ENCODE measurements at places on chromosomes 13 and 19. TPM values are rescaled to one million over a fixed set of nuclear protein-coding genes. Genes with fewer than 3 reads are reported as not detected.

GRCh38 chr13:19862481-19863313 lies 752 bp downstream of the ZMYM5 start:
- peaks cover 44% of the 10 kb centered on the region for H3K4me1 ChIP-seq
- H3K4me3 ChIP-seq, result peak overlapping the region; percentile 85
- peak overlapping the region; percentile 98 for H3K27ac ChIP-seq

DNA sequence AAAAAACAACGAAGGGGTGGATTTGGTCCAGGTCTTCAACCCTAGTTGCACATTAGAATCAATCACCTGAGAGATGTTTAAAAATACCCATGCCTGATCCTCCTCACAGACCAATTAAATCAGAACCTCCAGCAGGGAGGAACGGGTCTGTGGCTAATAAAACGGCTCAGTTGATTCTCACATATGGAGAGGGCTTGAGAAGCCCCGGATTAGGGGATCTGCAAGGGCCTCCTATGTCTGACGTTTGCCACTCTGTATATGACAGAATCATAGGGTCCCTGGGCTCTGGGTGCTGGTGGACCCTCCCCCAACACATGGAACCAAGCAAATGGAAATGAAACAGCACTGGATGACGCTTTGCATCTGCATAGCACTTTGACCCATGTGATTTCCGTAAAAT lies 36.7 kb upstream of the C13orf42 start:
- no peak overlapping the region for H3K4me3 ChIP-seq
- peaks cover 16% of the 10 kb centered on the region for H3K27me3 ChIP-seq
- DNase-seq, result no peak

DNA sequence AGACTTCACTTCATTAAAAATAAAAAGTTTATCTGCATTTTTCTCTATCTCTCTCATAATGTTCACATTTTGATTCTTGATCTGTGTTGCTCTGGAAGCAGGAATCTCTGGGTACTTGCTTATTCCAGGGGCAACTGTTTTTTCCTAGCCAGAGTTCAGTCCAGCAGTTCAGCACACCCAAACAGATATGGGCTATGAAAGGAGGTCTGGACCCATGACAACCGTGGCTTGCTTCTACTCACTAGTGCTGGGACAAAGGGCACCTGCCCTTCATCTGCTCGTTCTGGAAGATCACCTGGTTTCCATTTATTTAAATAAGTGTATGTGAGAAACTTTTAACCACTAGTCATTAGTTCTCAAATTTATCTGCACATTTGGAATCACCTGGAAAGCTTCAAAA lies 36.0 kb downstream of the POLR1D start:
- H3K27ac ChIP-seq, result no peak overlapping the region
- no peak overlapping the region for H3K4me3 ChIP-seq
- H3K4me1 ChIP-seq, result peaks cover 47% of the 10 kb centered on the region
- no peaks in the 10 kb centered on the region for H3K27me3 ChIP-seq
- DNase-seq, result no peak
- H3K36me3 ChIP-seq, result no peaks in the 10 kb centered on the region

- no peak for DNase-seq
- peak overlapping the region; percentile 58 for H3K27ac ChIP-seq
- no peaks in the 10 kb centered on the region for H3K27me3 ChIP-seq
- H3K36me3 ChIP-seq, result peaks cover 2% of the 10 kb centered on the region
- H3K4me3 ChIP-seq, result no peak overlapping the region
- H3K4me1 ChIP-seq, result peaks cover 99% of the 10 kb centered on the region
Measured at GRCh38 chr13:97269603-97270002, 47.5 kb downstream of the MBNL2 start.

GRCh38 chr13:30412346-30412745 lies 9.9 kb upstream of the UBE2L5 start:
- H3K27ac ChIP-seq, result no peak overlapping the region
- H3K27me3 ChIP-seq, result no peaks in the 10 kb centered on the region
- no peak for DNase-seq
- no peak overlapping the region for H3K4me3 ChIP-seq
- peaks cover 24% of the 10 kb centered on the region for H3K4me1 ChIP-seq
- H3K36me3 ChIP-seq, result no peaks in the 10 kb centered on the region

GRCh38 chr13:74794582-74794981 lies 660.4 kb upstream of the KLF12 start:
- no peaks in the 10 kb centered on the region for H3K27me3 ChIP-seq
- no peak overlapping the region for H3K27ac ChIP-seq
- H3K4me3 ChIP-seq, result no peak overlapping the region
- no peak for DNase-seq
- no peaks in the 10 kb centered on the region for H3K36me3 ChIP-seq
- H3K4me1 ChIP-seq, result no peaks in the 10 kb centered on the region

- no peaks in the 10 kb centered on the region for H3K27me3 ChIP-seq
- H3K36me3 ChIP-seq, result no peaks in the 10 kb centered on the region
- H3K4me3 ChIP-seq, result no peak overlapping the region
- H3K27ac ChIP-seq, result no peak overlapping the region
Measured at GRCh38 chr13:31798189-31798588, 58.9 kb downstream of the RXFP2 start.

DNA sequence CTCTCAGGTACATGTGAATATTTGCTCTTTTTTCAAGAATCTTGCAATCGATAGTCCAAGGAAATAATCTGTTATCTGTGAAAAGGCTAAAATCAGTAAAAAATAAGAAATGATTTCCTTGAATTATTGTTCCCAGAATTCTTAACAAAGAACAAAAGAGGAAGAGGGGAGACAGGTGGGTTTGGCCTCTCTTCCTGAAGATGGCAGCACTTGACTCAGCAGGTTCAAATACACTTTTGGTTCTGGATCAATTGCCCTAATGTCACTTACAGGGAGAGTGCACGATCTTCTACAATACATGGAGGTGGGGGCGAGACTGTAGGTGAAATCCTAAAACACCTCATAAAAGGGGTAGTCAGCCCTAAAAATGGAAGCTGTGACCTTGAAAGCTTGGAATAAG lies 358.7 kb downstream of the IRS2 start:
- H3K4me1 ChIP-seq, result no peaks in the 10 kb centered on the region
- no peak for DNase-seq
- no peaks in the 10 kb centered on the region for H3K27me3 ChIP-seq
- H3K36me3 ChIP-seq, result no peaks in the 10 kb centered on the region
- no peak overlapping the region for H3K4me3 ChIP-seq
- H3K27ac ChIP-seq, result no peak overlapping the region

- H3K27me3 ChIP-seq, result no peaks in the 10 kb centered on the region
- H3K4me3 ChIP-seq, result no peak overlapping the region
- no peak for DNase-seq
Measured at GRCh38 chr13:95623141-95623540, 21.4 kb downstream of the DZIP1 start.

DNA sequence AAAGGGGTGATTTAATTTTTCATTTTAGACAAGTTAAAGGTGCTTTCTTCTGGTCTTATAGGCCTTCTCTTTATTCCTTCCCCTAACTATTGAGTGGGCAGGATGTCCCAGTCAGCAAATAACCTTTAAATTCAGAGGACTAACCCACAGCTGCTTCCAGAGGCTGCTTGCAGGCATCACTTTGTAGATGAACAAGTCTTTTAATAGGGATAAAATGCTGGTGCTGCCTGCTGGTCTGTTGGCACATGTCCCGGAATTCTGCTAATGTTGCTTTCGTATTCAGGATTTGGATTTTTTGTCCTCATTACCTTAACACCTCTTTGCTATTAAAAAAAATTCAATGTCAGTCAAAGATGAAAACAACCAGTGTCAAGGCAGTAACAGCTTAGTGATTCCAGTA lies 132.7 kb upstream of the KL start:
- peaks cover 8% of the 10 kb centered on the region for H3K4me1 ChIP-seq
- H3K27me3 ChIP-seq, result no peaks in the 10 kb centered on the region
- no peaks in the 10 kb centered on the region for H3K36me3 ChIP-seq
- no peak overlapping the region for H3K4me3 ChIP-seq

- no peaks in the 10 kb centered on the region for H3K36me3 ChIP-seq
- peaks cover 21% of the 10 kb centered on the region for H3K4me1 ChIP-seq
Measured at GRCh38 chr13:30739761-30740642, 4.7 kb downstream of the ALOX5AP start.

- H3K27ac ChIP-seq, result peak overlapping the region; percentile 67
- peaks cover 58% of the 10 kb centered on the region for H3K36me3 ChIP-seq
Measured at GRCh38 chr19:32350471-32350865, 5.1 kb downstream of the ZNF507 start.

DNA sequence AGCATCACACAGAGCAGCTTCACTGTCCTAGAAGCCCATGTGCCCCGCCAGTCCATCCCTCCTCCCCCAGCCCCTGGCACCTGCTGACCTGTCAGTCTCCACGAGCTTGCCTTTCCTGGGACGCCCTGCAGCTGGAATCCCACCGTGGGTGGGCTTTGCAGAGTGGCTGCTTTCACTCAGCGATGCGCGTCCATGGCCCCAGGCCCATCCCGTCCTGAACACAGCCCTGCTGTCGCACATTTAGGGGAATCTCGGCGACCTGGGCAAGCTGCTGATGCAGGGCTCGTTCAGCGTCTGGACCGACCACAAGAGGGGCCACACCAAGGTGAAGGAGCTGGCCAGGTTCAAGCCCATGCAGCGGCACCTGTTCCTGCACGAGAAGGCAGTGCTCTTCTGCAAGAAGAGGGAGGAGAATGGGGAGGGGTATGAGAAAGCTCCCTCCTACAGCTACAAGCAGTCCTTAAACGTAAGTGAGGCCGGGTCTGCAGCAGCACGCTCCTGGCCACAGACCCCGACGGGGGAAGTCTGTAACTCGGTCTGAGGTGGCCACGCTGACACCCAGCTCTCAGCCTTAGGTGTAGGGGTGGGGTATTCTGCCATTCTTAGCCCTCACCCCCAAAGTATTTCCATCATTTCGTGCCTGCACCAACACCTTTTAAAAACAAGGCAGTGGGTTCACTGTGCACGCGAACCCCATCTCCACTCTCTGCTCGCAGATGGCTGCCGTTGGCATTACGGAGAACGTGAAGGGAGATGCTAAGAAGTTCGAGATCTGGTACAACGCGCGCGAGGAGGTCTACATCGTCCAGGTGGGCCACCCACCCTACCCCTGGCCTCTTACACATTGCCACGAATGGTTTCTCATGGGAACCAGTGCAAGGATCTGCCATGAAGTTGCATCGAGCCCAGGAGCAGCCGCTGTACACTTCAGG lies 18.3 kb upstream of the F7 start:
- peaks cover 74% of the 10 kb centered on the region for H3K36me3 ChIP-seq
- no peaks in the 10 kb centered on the region for H3K27me3 ChIP-seq
- H3K4me1 ChIP-seq, result peaks cover 14% of the 10 kb centered on the region
- no peak overlapping the region for H3K27ac ChIP-seq

- H3K27me3 ChIP-seq, result no peaks in the 10 kb centered on the region
- peaks cover 12% of the 10 kb centered on the region for H3K4me1 ChIP-seq
- no peak overlapping the region for H3K4me3 ChIP-seq
Measured at GRCh38 chr19:954272-954671, 28.4 kb downstream of the ARID3A start.

DNA sequence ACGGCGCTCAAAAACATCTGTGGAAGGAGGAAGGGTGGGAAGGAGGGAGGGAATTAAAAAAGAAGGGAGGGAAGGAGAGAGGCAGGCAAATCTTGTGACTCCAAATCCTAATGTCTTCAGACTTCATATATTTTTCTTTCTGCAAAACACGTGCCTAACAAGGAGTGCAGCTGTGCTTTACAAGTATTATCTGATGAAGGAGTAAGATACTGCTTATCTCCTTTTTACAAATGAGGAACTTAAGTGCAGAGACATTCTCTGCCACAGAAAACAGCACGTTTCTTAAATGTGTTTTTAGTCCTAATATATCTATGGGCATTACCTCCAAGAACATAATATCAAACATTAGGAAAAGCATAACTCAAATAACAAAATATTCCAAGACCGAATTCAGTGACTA lies 6.5 kb downstream of the FLT3 start:
- no peak overlapping the region for H3K4me3 ChIP-seq
- DNase-seq, result no peak
- H3K36me3 ChIP-seq, result no peaks in the 10 kb centered on the region
- H3K4me1 ChIP-seq, result no peaks in the 10 kb centered on the region
- H3K27me3 ChIP-seq, result peaks cover 70% of the 10 kb centered on the region
- no peak overlapping the region for H3K27ac ChIP-seq

DNA sequence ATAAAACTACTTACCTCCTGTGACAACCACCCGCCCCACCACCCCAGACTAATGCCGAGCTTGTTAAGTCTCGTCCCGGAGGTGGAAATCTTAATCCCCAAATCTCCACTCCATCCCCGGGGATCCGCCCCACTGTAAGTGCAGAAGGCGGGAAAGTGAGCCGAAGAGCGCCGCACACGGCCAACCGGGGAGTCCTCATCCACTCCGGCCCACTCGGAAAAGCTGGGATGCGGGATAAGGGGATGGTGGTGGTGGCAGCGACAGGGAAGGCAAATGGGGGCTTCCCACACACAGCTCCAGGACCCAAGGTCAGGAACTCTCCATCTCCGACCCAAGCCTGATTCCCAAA lies 621 bp downstream of the FBL start:
- no peaks in the 10 kb centered on the region for H3K36me3 ChIP-seq
- peak overlapping the region; percentile 95 for H3K4me3 ChIP-seq
- peak overlapping the region; percentile 89 for H3K27ac ChIP-seq
- peaks cover 59% of the 10 kb centered on the region for H3K4me1 ChIP-seq
- no peaks in the 10 kb centered on the region for H3K27me3 ChIP-seq
- no peak for DNase-seq

GRCh38 chr19:57559008-57559403 lies 657 bp downstream of the ZNF550 start:
- H3K36me3 ChIP-seq, result peaks cover 25% of the 10 kb centered on the region
- no peaks in the 10 kb centered on the region for H3K27me3 ChIP-seq
- peaks cover 40% of the 10 kb centered on the region for H3K4me1 ChIP-seq
- DNase-seq, result peak; percentile 18
- peak overlapping the region; percentile 100 for H3K4me3 ChIP-seq
- peak overlapping the region; percentile 88 for H3K27ac ChIP-seq

DNA sequence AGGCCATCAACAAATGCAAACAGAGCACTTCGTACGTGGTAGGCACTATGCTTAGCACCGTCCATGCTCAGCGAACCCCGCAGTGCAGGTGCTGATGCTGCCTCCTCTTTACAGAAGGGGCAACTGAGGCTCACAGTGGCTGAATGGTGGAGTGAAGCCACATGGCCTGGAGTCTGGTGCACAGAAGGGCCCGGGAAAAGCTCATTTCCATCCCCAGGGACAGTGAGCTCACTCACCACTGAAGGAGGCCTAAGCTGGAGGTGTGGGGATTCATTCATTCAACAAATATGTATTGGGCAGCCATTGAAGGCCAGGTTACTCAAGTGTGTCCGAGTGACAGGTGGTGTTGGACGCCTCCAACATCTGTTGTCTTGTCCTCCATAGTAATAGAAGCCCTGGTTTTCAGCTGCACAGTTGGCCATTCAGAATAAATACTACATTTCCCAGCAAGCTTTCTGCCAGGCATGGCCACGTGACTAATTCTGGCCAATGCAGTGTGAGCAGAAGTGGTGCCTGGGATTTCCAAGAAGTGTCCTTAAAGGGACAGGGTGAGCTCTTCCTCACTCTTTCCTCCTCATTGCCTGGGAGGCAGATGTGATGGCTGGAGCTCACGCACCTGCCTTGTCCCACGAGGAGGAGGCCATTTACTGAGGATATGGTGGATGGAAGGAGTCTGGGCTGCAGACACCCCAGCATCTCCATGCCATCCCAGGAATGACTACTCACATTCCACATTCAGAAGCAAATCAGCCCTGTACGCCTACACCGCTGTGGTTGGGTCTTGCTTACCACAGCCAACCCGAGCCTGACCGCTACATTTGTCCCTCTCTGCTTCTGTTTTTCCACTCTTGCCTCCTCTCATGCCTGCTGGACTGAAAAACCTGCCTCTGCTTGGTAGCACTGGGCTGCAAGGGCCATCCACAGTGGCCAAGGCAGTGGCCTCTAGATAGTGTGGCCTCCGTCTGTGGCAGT lies 2.3 kb upstream of the ZNRF4 start:
- no peaks in the 10 kb centered on the region for H3K36me3 ChIP-seq
- H3K27me3 ChIP-seq, result peaks cover 63% of the 10 kb centered on the region

The CC2D1A gene
- total RNA-seq, result 20.1 TPM

The PCDH20 gene
- 0.30 TPM for total RNA-seq

The INAFM1 gene
- total RNA-seq, result 12.2 TPM

The CYP4F12 gene
- total RNA-seq, result 3.3 TPM

The ZNF878 gene
- total RNA-seq, result 0.16 TPM

The NPAS1 gene
- total RNA-seq, result not detected

The FAM124A gene
- total RNA-seq, result 5.7 TPM

The ZNF440 gene
- total RNA-seq, result 3.7 TPM

Measured in left ventricle myocardium inferior (tissue), 1 donor.